ENCODE measurements at places on chromosomes 3 and 15. TPM values are rescaled to one million over a fixed set of nuclear protein-coding genes. Genes with fewer than 3 reads are reported as not detected.

Gene CD276
- polyA plus RNA-seq = not detected

Gene IL17RB
- 0.07 TPM for polyA plus RNA-seq

Gene FOXB1
- not detected for polyA plus RNA-seq

Gene PPM1L
- 1.4 TPM for polyA plus RNA-seq

Gene GPR160
- polyA plus RNA-seq = 17.4 TPM

Gene CHRFAM7A
- polyA plus RNA-seq = 0.61 TPM

Gene CYP1A1
- polyA plus RNA-seq = 0.24 TPM

Gene CD96
- 21.4 TPM for polyA plus RNA-seq

Gene KNG1
- not detected for polyA plus RNA-seq

Gene RAB6B
- not detected for polyA plus RNA-seq

Gene PLA2G4E
- not detected for polyA plus RNA-seq
